ENCODE measurements at places on chromosomes 5 and 9.

GRCh38 chr5:29897916-29898315 is 1295.6 kb upstream of the CDH6 start:
- DNase-seq = no peak

DNA sequence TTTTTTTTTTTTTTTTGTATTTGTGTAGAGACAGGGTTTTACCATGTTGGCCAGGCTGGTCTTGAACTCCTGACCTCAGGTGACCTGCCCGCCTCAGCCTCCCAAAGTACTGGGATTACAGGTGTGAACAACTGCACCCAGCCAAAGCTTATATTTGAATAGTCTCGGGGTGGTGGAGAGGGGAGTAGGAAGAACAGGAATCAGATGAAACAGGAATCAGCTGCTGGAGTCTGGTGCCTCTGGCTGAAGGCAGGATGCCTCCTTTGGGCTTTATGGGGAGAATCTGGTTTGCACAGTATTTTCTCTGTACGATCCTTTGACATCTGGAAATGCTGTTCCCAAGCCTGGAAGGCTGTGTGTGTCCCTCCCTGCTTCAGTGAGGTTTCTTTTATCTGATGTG is 10.9 kb downstream of the C5orf52 start:
- no peak for DNase-seq

DNA sequence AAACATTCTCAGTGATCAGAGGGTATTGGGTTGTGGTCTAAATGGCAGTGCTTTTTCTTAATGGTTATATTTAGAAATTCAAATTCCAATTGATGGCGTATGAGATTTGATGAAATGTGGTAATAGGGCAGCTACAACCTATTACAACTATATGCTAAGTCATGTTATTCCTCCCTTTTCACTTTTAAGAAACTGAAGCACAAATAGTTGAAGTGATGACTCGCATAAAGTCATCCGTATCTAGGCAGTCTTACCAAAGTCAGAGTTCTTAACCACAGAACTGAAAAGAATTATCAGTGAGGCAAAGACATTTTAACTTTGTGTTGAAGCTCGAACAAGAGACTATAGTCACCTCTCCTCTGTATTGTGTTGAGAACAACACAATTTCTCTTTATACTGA is 28.2 kb downstream of the C9orf152 start:
- DNase-seq = no peak

GRCh38 chr5:150137168-150137957 is 18.3 kb downstream of the PDGFRB start:
- no peak for DNase-seq

GRCh38 chr5:173328844-173329490 is 753 bp upstream of the STC2 start:
- DNase-seq = no peak

DNA sequence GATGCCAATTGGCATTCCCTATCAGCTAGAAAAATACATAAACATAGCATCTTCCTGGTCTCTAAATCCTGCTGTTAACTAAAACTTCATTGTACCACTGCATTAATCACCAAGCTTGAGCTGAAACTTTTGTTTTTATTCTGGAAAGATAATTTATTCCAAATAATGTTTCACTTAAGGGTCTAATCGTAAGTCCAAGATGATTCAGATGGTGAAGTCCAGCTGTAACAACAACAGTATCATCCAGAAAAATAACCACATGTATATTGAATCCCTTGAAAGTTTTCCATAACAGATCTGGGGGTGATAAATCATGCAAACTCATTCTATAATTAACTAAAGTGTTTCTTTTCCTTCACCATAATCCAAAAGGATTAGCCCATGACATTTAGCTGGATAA is 23.9 kb downstream of the RORB start:
- DNase-seq = no peak

- DNase-seq = no peak
Observed at GRCh38 chr9:118595719-118596305, 773.4 kb downstream of the BRINP1 start.

- DNase-seq = no peak
Observed at GRCh38 chr5:42005561-42006153, 80.6 kb downstream of the FBXO4 start.

DNA sequence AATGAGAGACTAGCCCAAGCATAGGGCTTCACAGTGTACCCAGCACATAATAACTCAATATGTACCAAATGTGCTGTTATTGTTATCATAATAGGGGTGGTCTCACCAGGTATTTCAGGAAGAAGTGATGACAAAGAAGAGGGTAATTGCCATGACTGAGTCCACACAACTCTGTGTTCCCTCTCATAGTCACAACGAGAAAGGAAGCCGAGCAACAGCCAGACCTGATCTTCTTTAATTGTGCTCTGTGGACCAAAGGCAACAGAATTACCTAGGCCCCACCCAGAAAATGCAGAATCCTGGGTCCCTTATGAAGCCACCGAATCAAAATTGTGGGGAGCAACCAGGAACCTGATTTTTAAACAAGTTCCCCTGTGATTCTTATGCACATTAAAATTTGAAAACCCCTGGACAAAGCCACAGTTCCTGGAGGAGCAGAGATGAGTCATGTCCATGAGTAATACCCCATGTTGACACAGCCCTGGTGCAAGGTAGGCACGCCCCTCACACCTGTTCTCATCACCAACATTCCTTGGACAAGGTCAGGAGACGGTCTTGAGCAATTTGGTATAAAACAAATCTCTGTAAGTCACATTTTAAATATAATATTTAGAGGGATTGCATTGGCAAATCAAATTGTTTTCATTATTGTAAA is 5.2 kb downstream of the FGF1 start:
- DNase-seq = no peak

DNA sequence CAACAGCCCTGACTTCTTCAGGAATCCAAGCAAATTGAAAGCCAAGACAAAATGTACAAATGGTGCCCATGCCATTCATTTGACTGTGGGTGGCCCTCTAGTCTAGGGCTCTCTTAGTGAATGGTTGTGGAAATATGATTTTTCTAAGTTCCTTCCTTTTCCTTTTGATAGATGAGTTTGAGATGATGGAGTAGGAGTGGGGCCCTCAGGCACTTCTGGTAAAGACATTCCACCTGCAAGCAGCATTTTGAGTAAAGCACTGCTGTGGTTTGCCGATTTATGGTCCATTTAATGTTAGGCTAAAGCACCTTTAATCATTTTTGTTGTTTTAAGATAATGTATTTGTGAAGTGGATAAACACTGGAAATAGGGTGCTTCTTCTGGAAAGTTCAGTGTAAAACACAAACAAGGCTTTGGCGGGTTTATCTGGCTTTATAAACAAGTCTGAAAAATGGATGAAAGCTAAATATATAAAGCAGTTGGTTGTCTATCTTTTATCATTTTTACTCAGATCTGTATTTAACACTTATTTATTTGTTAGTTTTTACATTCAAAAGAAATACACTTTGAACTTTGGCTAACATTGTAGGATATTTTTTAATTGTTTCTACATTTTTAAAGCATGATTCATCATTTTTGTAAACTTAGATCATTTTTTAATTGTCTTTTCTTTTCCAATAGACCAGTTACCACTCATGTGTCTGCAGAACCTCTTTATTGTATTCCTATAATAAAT is 213.5 kb downstream of the PJA2 start:
- DNase-seq = no peak

DNA sequence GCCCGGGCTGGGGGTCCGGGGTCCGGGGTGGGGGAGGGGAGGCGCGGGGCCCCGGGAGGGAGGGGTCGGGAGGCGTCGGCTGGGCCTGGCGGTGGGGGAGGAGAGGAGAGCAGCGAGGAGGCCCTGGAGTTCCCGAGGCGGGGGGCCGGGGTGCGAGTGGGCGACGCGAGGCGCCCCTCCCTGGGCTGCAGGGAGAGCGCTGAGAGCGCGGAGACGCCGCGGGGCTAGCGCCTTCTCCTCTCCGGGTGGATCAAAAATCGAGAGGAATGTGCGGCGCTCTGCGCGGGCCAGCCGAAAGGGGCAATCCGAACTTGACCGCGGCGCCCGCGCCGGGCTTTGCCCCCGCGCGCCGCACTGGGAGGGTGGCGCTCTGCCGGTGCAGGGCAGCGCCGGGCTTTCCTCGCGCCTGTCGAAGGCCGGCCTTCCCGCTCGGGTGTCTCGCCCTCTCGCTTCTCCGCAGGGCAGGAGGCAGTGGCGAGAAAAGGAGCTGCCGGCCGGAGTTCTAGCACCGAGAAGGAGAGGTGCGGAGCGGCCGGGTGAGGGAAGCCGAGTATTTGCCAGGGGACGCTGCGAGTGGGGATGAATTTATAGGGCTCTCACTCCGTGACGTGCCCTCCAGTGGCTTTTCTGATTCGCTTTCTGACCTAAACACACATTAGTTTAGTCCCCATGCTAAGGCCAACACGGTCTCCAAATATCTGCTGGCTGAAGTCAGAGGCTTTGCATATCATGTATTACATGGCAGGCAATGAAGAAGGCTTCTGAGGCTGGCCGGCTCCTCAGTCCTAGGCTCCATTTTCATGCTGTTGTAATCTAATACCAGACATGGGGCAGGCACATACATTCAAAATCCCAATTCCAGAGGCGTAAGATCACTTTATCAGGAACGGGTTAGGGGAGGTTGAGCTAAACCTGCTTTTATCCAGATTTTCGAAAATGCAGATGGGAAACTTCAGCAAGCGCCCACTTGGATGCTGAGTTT is 503 bp upstream of the GDNF start:
- DNase-seq = no peak
